ENCODE measurements at places on chromosomes 1 and 21. TPM values are rescaled to one million over a fixed set of nuclear protein-coding genes. Genes with fewer than 3 reads are reported as not detected.

DNA sequence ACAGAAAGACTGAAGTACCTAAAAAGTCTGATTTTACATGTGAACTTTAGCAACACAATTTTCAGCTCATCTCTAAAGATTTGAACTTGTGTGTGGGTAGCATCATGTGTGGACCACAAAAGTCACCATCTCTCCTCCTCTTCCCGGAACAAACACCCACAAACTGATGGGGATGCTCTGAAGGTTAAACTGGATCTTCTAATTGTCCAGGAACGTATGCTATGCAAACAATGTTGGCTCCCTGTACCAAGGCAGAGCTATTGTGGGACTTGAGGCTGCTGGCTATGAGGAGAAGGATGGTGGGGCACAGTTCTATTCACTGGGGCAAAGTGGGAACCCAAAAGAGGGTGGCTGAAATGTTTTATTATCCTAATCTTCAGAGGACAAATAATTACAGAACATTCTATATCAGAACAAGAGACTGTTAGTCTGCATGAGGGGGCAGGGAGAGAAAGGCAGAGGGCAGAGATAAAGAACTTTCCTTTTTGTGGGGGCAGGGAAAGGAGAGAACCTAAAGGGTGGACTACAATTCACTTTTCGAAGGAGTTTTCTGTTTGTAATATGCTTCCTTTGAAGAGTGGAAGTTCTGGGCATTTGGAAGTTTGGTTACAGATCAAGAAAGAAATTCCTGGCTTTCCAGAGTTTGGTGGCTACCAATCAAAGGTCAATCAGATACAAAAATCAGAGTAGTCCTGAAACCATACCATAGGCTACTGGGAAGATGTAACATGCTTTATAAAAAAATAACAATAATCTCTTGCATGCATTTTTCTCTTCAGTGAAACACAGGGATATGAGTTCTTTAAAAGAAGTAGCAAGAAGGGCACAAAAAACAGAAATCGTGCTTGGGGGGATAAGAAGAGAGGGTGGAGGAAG, 62.9 kb downstream of the GADD45A start:
- DNase-seq, result no peak

DNA sequence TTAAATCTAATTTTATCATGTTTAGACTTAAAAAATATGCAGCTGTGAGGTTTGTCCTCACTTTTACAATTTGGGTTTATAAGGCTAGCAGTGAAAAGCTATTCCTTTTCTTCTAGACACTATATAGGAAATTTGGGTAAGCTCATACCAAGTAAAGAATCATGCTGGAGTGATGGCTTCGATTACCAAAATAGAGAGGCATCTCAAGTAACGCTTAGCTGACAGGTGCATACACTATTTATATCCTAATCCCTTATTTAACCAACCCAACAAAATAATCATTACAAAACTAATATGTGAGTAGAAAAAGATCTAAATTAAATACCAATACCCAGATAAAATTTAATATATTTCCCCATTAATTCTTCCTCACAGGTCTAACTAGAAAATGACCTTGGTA, 193.2 kb downstream of the LHX8 start:
- DNase-seq, result no peak

- DNase-seq, result no peak
Observed at GRCh38 chr21:34909492-34910292, 139.4 kb downstream of the RUNX1 start.

The ACKR1 gene
- total RNA-seq, result not detected

The PGLYRP3 gene
- total RNA-seq, result not detected

The TMEM222 gene
- 31.2 TPM for total RNA-seq

The C1orf105 gene
- not detected for total RNA-seq

DNA sequence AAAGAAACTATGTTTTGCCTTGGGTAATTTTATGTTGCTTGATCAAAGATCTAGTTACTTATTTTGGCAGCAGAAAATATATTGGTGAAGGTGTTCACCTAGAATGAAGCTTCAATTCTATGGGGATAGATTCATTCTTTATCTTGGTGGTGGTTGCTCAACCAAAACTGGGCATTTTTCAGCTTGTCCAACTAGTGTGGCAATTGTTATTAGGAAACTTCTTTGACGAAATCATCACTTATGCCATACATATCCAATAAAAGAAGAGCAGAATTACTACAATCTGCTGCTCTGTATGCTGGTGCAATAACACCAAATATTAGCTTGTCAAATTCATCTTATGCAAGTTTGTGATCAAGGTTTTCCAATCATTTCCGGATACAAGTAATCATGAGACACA, 26.8 kb upstream of the TMPRSS15 start:
- no peak for DNase-seq
